ENCODE measurements at places on chromosomes 12 and 14.

DNA sequence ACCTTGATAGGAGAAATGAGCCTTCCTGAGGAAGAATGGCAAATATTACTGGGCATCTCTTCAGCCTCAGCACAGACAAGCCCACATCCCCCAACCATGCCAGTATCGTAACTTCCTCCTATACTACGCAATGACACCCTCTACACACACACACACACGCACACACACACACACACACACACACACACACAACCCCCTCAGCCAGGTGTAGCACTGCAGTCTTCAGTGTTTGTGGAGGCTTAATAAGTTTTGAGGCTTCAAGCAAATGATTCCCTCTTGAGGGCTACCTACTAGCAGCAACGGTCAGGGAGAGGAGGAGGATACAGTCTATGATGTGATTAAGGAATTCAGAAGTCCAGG lies 1.6 kb downstream of the DGKA start:
- peak; percentile 47 for DNase-seq

DNA sequence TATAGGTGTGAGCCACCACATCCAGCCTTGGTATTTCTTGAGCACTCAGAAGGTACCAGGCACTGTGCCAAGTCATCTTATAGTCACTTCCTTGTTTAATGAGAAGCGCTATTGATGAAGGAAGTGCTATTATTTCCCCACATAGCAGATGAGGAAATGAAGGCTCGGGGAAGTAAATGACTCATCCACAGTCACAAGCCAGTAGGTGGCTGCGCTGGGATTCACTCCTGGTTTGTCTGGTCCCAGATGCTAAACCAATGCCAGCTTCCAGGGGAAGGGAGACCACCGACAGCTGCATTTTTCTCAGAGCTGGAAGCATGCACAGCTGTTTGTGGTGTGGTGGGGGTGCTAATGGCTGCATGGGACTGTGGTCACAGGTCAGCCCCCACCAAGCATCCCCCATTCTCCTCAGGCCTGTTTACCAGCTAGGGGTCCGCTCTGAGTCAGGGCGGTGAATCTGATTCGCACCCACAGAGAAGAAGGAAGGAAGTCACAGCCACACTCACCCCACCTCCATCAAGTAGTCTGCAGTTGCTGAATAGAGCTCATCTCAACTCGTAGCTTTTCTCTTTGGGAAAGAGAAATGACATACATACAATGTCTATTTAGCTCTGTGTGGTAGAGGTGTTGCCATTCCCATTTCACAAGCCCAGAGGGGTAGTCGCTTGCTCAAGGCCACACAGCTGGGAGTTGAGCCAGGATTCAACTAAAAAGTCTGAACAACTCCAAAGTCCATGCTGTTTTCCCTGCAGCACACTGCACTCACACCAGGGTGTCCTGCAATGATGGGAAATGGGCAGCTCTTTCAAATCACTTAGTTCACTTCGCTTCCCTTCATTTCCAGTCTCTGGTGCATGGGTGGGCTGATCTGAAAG lies 6.3 kb upstream of the LTBP2 start:
- DNase-seq: peak; percentile 43

DNA sequence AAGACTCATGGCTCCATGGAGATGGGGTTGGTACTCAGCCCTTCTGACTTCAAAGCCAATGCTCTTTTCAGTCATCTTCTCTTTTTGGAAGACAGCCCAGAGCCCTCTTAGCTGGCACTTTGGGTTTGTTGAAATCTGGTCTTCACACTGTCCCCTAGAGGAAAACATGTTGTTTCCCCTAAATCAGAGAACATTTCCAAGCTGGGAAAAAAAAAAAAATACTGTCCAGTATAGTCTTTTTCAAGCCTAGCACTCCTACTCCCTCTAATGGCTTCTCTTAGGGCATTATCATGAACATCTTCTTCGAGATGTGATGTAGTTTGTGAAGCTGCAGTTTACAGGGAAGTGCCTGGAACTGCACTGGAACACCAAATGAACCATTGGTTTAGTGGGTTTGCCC lies 3.0 kb upstream of the ZC3H14 start:
- no peak for DNase-seq

DNA sequence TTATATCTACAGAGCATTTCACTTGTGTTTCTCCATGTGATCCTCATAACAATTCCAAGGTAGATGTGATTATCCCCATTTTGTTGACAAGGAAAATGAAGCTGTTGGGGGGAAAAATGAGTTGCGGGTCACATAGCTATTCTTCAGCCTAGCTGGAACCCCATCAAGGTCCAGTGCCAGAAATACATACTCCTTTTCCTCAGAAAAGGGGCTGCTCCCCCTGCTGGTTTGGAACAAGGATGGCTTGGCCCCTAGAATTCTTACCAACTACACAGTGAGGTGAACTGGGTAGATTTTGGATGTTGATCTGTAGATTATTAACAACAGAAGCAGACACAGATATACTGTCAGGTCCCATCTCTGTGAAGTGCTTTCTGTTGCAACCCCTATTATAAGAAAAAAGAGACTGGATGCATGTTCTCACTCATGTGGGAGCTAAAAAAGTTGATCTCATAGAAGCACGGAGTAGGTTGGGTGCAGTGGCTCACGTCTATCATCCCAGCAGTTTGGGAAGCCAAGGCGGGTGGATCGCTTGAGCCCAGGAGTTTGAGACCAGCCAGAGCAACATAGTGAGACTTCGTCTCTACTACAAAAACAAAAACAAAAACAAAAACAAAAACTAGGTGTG lies 8.9 kb downstream of the IKZF4 start:
- peak; percentile 39 for DNase-seq

GRCh38 chr12:71871116-71871515 lies 31.6 kb downstream of the TBC1D15 start:
- no peak for DNase-seq

- DNase-seq: no peak
Observed at GRCh38 chr14:75040507-75040906, 10.8 kb downstream of the MLH3 start.

- no peak for DNase-seq
Observed at GRCh38 chr14:100524233-100524932, 62.8 kb downstream of the BEGAIN start.

GRCh38 chr12:92136965-92137721 lies 8.5 kb downstream of the BTG1 start:
- DNase-seq: no peak

DNA sequence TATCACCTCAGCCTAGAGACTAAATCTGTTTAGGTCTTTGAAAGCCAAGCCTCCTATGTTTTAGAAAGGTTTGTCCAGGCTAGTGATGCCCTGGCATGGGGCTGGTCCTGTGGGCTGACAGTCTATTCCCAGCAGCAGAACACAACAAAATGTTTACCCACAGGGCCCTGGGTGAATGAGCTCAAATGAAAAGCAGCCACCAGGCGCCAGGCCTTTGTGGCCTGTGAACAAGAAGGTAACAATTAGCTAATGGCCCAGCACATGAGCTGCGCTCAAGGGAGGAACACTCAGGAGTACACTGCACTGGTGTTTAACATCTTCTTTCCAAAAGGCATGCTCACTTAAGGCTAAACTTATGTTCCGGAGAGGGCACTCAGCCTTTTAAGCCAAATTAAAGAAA lies 202.2 kb downstream of the MON2 start:
- no peak for DNase-seq

DNA sequence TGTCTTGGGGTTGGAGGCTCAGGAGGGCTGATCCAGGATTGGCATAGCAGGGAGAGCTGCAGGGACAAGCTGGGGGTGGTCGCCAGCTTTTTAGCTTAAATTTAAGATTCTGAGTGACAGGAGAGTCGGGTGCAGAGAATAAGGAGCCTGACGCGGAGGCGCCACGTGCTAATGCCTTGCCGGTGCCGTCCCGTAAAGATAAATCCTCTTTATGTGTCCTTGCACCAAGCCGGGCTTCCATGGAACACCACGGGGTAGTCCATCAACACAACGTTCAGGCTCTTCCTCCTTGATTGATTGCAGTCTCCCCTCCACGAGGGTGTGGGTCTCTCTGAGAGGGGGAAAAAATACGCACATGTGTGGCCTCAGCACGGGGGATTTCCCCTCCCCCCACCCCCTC lies 3.9 kb downstream of the DLK1 start:
- no peak for DNase-seq

GRCh38 chr12:109359131-109359690 lies 11.5 kb downstream of the MYO1H start:
- DNase-seq: no peak

DNA sequence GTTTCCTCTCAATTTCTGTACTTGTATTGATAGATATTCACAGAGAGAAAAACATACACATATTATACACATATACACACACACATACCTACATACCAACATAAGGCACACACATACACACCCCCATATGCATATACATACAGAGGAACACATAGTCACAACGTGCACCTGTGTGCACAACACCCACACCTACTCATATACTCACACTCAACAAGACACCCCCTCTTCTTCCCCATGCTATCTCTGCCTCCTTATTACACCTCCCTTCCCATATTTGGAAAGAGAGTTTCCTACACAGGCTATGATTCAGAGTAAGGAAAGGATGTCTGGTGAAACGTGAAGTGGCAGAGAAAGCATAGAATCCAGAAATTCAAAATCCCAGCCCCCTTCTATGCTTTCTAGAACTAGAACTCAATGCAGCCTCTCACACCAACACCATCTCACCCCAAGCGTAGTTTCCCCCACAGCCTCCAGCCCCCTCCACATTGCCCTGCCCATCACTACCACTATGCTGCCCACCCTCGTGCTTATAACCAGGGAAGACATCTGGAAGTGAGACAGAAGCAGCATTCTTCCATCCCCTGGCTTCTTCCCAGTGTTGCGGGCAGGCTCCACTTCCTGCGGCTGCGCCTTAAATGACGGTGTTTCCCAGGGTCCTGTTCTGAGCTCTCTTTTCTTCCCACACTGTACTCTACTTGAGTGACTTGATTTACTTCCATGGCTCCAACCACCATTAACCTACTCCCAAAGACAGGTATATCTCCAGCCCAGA lies 2.4 kb downstream of the RNASE8 start:
- DNase-seq: no peak

GRCh38 chr12:109702111-109702841 lies 11.3 kb upstream of the FAM222A start:
- DNase-seq: no peak

GRCh38 chr14:24159777-24160498 lies 1.1 kb upstream of the IRF9 start:
- no peak for DNase-seq

- DNase-seq: no peak
Observed at GRCh38 chr12:15443050-15443449, 120.7 kb downstream of the PTPRO start.

Measured in germinal center (tissue), 1 donor.